CD4-positive, alpha-beta T cell treated with Interleukin-17A for 1 hour (primary cell): ENCODE measurements at places on chromosomes 12 and 14.

- no peak for DNase-seq
These were observed 26.1 kb upstream of the C14orf180 start for GRCh38 chr14:104553166-104554087.

- peak; percentile 7 for DNase-seq
These were observed 235.5 kb downstream of the AKAP6 start for GRCh38 chr14:32564596-32564995.

DNA sequence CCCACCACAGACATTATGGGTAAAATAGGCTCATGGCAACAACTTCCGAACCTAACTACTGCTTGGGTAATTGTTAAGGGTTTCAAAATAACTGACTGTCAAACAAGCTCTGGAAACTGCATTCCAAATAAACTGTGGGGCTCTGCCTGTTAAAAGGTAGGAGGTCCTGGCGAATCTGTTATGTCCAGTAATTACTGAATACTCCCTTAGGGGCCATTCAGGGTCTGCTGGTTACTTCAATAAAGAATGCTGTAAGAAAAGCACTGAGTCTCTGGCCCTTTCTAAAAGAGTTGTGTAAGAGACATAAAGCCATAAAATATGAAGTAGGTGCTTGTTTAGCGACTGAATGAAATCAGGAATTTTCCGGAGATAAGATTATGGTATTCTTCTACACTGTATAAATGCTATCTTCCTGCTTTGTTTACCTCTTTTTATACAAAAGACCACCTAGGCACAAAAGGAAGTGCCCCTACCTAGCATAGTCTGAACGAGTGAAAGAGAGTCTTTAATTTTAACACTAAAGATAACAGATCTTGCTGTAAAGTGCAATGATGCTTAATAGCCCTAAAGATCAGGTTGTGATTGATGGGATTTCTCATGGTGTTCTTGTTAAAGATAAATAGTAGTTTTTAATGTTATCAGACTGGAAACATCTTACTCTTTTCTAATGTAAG lies 127.8 kb downstream of the FBXL14 start:
- no peak for DNase-seq

DNA sequence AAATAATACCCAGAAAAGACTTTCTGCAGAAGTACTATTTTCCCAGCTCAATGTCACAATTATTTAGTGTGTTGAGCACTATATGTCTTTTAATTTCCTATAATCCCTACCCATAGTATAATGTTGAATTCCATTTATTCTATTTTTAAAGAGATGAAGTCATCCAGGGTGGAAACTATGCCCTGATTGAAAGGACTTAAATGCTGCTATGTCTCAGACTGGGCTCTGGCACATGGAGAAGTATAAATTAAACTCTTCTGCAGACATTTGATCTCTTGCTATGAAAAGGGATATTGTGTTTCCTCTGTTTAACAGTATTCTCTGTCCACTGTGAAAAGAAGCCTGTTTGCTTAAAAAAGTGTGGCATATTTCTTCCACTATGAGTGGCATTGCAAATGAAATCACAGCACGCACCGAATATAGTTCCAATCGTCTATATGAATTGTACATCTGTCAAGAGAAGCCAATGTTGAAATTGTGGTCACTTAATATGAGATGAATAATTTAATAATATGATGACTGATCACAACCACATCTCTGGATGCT lies 192.3 kb downstream of the BCAT1 start:
- DNase-seq = no peak

- DNase-seq = no peak
These were observed 138.8 kb upstream of the HMGA2 start for GRCh38 chr12:65685514-65685913.

DNA sequence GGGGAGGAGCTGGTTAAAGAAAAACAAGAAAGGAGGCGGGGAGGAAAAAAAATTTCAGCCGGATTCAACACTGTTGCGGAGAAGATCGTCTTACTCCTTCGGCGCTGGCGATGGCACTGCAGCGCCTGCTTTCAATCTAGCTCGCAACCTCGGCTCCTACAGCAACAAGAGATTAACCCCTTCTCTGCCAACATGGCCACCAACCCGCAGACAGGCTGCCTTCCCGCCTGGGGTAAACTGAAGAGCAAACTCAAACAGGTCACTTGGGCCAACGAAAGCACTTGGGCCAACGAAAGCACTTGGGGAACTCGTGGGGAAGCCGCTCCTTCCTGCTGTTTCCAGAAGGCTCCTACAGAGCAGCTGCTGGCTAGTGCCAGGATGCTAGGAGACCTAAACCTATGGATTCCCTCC lies 73.7 kb downstream of the CIT start:
- DNase-seq = no peak

- DNase-seq = no peak
These were observed 355.6 kb downstream of the ADAMTS20 start for GRCh38 chr12:43196268-43196907.

GRCh38 chr12:107948391-107948945 lies 174.0 kb downstream of the ASCL4 start:
- DNase-seq = no peak

DNA sequence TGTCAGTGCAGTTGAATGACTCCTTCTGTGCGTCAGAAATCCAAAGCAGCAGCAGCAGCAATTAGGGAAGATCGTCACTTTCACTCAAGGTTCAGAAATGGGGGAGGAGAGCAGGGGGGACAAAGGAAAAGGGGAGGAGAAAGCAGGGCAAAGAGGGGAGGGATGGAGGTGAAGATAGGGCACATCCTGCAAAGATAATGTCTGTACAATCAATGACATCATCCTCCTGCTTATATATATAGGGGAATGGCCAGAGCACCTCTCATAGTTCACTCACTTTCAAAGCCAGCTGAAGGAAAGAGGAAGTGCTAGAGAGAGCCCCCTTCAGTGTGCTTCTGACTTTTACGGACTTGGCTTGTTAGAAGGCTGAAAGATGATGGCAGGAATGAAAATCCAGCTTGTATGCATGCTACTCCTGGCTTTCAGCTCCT lies at the start of gene NTS:
Gene NTS (plus strand): TSS at position 265 of the 431 bp plus-strand sequence. CDS start 109 bp downstream, at position 374.
- DNase-seq = no peak

DNA sequence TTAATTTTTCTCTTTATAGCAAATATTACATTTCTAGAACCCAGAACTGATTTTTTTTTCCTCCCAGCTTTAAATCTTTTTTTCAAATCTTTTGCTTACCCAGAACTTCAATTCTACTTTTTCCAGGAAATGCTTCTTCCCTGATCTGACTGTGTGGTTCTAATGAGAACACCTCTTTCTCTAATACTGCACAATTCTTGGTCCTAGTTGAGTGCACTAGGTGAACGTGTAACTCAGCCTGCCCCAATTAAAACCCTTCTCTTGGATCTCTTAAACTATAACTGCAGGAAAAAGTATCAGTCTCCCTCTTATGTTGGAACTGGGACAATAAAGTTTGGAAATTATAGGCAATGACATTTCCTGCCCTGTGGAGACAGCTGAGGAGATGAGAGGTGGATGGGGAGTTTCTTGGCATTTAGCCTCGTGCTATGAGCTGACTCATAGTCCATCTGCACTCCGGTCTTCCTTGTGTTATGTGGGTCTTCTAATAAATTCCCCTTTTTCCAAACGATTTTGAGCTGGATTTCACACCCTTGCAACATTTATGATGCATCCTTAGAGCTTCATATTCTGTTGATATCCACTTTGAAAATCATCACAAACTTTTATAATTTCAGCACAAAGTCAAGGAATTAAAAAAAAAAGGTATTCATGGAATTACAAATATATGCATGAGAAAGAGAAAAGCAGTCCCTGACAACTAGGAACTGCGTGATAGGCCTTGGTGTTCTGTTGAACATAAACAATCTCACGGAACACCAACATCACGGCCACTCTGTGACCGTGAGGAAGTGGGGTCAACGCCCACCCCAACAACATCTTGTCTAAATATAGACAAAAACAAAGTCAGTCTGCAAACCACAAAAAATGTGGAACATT lies 52.4 kb downstream of the BRMS1L start:
- no peak for DNase-seq

GRCh38 chr12:132151145-132151765 lies 7.0 kb downstream of the NOC4L start:
- DNase-seq = no peak

- no peak for DNase-seq
These were observed 17.1 kb upstream of the P2RX7 start for GRCh38 chr12:121115530-121115929.

- peak; percentile 36 for DNase-seq
These were observed 132.8 kb upstream of the HIF1A start for GRCh38 chr14:61562321-61563161.

- peak; percentile 79 for DNase-seq
These were observed 3.2 kb upstream of the SYNE3 start for GRCh38 chr14:95519699-95520098.

DNA sequence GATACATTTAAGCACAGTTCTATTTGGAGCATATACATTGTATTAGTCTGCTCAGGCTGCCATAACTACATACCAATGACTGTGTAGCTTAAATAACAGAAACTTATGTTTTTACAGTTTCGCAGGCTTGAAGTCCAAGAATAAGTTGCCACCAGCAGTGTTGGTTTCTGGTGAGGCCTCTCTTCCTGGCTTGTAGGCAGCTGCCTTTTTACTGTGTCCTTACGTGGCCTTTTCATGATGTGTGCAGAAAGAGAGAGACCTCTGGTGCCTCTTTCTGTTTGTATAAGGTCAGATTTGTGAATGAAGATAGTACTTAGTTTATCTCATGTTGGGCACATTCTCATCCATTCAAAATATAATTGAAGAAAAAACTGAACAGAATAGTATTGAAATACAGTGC lies 636.6 kb downstream of the FLRT2 start:
- no peak for DNase-seq

DNA sequence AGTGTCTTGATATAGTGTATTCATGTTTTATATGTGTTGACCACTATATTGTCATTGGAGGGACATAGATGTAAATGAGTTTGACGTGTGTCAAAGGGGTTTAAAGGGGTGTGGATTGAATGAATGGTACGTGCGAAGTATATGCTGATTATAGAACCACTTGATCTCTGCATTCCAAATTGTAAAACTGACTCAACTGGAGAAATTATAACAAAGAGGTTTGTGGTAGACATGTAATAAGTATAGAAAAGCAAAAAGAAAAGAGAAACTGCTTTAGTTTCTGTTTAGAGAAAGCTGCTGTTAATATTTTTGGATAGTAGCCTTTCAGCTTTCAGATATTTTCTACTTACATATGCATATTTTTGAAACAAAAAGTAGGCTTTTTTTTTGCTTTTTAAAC lies 8.9 kb upstream of the MYRFL start:
- no peak for DNase-seq

DNA sequence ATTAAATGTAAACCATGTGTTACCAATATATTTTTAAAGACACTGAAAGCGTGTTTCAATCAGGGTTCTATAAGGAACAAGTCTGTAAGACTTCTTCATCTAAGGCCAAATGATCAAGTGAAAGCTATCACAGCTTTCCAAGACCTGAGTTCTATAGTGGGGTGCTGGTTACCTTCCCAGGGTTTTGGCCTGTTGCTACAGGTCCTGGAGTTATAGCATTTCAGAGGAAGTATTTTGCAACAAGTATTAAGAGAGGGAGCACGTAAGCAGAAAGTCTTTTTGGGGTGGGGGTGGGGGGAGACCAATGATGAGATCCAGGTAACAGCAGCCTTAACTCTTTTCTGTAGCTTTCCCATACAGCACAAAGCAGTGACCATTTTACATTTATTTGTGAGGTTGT lies 43.8 kb downstream of the FOXN3 start:
- DNase-seq = no peak

DNA sequence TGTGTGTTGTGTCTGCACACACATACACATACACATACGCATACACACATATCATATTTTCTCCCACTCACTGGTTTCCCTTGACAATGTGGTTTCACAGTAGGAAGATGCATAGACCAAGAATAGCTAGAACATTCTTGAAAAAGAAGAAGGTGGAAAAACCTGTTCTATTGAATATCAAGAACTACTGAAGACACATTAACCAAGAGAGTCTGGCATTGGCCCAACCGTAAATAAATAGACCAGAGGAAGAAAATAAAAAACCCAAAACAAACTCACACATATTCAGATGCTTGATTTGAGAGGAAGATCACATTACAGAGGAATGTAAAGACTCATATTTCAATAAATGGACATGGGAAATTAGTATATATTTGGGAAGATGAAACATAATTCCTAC lies 311.3 kb downstream of the FOXG1 start:
- DNase-seq = no peak

GRCh38 chr14:61140271-61140670 lies 140.9 kb downstream of the TMEM30B start:
- DNase-seq = no peak

DNA sequence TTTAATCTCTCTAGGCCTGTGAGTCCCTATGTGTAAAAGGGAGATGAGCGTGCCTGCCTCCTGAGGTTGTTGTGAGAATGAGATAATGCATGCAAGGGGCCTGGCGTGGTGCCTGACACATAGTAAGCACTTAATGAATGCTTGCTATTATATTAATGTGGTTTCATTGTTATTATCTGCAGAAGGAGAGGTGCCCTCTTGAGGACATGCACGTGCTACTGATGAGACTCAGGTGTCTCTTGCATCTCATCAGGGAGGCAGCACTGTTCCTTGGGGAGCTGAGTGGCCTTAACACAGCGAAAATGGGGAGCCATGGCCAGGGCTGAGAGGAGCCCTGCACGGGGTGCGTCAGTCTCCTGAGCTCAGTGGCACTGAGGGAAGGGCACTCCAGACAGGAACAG lies 29.9 kb upstream of the BCDIN3D start:
- no peak for DNase-seq

DNA sequence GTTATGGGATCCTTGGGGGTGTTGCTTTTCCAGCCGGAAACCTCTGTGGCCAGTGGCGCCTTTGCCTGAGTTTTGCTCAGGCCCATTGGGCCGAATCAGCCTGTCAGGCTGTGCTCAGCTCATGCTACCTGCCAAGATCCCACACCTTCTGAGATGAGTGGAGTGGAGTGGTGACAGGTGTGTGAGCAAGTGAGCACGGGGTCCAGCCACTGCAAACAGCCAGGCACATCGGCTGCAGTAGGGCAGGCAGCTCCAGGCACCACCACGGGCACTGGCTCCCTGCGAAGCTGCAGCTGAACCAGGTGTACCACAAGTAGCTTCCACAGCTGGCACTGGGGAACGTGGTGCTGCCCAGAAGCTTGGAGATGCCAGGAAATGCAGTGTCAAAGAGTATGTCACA lies 21.1 kb upstream of the WDR89 start:
- no peak for DNase-seq

DNA sequence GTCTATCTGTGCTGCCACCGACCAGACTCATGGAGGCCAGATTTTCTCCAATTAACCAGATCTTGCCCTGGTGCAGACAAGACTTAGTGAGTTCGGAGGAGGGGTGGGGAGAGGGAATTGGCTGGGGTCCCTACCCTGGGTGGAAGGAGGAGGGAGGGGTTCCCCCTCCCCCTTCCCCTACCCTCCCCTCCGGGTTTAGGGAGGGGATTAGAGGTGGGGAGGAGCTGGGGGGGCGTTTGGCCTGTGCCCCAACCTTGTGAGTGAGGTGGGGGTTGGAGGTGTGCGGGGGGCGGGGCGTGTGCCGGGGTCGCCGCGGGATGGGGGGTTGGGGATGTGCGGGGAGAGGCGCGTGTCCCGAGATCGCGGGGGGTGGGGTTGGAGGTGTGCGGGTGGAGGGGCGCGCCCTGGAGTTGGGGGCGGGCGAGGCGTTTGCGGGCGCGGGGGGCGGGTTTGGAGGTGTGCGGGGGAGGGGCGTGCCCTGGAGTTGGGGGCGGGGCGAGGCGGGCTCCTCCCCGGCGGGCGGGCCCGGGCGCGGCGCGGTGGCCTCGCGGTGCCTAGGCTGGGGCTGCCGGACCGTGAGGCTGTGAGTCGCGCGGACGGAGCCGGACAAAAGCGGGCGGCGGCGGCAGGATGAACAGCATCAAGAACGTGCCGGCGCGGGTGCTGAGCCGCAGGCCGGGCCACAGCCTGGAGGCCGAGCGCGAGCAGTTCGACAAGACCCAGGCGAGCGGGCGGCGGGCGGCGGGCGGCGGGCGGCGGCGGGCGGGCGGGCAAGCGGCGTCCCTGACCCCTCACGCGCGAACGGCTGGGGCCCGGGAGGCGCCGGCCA lies at the start of gene HIP1R:
Gene HIP1R (plus strand): TSS at position 537 of the 829 bp plus-strand sequence. CDS start 94 bp downstream, at position 631.
- DNase-seq = peak; percentile 61
